ENCODE measurements at places on chromosomes 12 and 14.

GRCh38 chr14:71833476-71833875, 98.8 kb upstream of the RGS6 start:
- DNase-seq: no peak

GRCh38 chr14:103808403-103809001, 38.9 kb downstream of the PPP1R13B start:
- DNase-seq: peak; percentile 7

- DNase-seq: no peak
These were observed 964 bp upstream of the SERPINA4 start for GRCh38 chr14:94560291-94560665.

GRCh38 chr12:32273712-32274111, 125.6 kb upstream of the FGD4 start:
- DNase-seq: no peak

- no peak for DNase-seq
These were observed 14.3 kb downstream of the CHGA start for GRCh38 chr14:92937051-92937937.

DNA sequence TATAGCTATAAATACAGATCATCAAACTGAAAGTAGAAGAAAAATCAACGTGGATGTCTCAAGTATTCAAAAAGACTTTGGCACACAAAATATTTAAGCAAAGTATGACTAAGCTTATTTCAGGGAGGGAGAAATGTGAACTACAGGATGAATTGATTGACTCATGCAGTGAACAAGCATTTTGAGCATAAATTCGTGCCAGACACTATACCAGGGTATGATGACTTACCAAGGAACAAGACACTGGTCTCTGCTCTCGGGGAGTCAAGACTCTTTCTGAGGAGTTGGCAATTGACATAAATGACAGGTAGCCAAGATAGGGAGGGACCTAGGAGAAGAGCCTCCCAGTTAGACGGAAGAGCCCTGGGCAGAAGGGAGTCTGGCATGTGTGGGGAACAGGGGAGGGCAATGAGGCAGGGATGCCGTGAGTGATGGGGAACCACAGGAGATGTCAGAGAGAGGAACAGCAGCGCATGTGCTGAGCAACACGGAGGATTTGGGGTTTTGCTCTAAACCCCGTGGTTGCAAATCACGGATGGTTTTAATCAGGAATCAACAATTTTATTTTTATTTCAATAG, 115.2 kb downstream of the TMEM132D start:
- DNase-seq: peak; percentile 61

DNA sequence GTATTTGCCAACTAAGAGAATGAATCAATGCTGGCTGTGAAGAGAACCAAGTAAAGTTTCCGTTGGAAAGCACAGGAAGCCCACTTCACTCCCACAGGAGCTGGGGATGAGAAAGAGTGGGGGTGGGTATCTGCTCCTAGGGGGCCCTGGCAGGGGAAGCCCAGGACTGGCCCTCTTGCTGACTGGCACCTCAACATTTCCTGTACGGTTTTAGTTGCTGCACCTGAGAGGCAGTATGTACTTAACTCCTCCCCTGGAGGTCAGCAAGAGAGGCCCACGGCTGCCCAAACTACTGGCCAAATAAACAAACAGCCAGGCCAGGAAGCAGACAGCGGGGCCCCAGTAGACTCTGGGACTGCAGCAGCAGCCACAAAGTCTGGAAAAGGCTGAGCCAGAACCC, 33.8 kb upstream of the VWF start:
- no peak for DNase-seq

GRCh38 chr14:80560800-80561657, 349.7 kb upstream of the DIO2 start:
- DNase-seq: no peak

GRCh38 chr12:57012600-57013465, 3.5 kb downstream of the TAC3 start:
- no peak for DNase-seq

GRCh38 chr12:70989232-70989631, 68.7 kb upstream of the PTPRR start:
- no peak for DNase-seq

DNA sequence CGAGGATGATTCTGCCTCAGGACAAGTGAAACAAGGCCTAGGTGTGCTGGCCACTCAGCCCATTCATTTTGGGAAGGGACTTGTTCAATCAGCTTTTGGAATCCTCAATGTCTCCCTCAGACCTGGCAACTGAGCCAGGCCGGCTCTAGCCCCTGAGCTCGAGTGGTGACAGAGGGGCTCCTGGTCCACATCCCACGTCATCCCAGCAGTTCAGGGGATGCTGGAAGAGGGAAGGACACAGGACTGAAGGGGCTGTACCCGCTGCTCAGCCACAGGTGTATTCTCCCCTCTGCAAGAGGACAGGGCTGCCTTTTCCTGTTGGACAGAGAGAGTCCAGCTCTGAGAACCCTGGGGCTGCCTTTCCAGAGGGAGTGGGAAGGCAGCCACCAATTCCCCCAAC, 244.6 kb upstream of the SFSWAP start:
- no peak for DNase-seq

DNA sequence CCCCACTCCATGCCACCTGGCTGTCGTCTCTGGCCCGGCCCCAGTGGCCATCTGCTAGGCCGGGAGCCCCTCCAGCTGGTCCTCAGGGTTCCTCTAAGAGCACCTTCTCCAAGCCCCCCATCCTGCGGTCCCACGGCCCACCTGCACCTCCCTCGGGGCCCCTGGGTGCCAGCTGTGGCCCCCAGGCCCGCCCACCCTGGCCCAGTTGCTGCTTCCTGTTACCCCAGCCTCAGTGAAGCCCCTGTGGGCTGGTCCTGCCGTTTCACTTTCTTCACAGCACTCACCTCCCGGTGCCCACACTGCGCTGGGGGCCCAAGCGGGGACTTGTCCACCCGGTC, 27.6 kb upstream of the NUDT14 start:
- no peak for DNase-seq

DNA sequence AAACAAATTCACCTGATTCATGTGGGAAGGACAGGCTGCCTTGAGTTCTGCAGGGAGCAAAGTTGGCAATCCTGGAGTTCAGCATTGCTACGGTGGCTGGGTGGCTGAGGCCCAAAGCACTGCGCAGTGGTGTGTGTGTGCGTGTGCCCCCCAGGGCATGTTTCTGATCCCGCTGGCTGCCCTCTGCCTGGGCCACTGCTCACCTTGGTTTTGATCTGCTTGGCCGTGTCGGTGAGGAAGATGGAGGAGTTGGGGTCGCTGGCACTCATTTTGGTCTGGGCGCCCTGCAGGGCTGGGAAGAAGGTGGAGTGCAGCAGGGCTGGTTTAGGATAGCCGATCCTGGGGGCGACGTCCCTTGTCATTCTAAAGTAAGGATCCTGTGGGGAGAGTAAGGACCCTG, 19.1 kb downstream of the SLC25A47 start:
- DNase-seq: no peak

DNA sequence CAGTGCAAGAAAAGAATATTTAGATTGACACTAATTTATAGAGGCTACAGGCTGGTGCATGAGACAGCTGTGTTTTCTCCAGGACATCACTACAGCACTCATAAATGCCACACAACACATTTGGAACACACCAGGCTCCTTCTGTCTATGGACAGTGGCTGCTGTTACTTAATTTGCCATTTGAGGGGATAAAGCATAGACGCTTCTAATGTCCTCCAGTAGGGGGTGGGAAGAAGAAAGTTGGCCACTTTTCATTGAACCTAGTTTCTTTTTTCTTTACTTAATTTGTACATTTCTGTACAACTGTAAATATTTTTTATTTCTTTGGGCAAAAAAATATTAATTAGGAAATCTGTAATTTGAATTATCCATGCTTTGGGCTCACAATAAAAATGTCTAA, 12.4 kb upstream of the RTN1 start:
- no peak for DNase-seq

GRCh38 chr12:88431246-88431645, 149.0 kb downstream of the KITLG start:
- no peak for DNase-seq

- no peak for DNase-seq
These were observed 410.7 kb downstream of the TMEM117 start for GRCh38 chr12:44246482-44247105.

DNA sequence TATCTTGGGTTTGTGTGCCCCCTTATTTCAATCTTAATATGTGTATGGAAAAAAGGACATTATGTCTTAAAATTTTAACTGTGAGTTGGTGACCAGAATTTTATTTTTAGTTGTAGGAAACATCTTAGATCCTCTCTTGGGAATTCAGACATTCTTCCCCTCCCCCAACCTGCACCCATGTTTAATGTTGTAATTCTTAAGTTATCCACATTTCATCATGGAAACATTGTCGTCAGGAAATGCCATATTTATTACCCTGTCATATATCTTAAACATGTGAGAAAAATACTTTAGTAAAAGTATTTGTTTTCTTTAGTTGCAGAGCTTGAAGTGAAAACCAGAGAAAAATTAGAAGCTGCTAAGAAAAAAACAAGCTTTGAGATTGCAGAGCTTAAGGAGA, 30.3 kb downstream of the YEATS4 start:
- no peak for DNase-seq

GRCh38 chr12:111067498-111067897, 147.1 kb upstream of the MYL2 start:
- DNase-seq: no peak

GRCh38 chr12:89857652-89858274, 149.1 kb upstream of the ATP2B1 start:
- no peak for DNase-seq

GRCh38 chr12:131854861-131855476, 26.8 kb downstream of the MMP17 start:
- no peak for DNase-seq

DNA sequence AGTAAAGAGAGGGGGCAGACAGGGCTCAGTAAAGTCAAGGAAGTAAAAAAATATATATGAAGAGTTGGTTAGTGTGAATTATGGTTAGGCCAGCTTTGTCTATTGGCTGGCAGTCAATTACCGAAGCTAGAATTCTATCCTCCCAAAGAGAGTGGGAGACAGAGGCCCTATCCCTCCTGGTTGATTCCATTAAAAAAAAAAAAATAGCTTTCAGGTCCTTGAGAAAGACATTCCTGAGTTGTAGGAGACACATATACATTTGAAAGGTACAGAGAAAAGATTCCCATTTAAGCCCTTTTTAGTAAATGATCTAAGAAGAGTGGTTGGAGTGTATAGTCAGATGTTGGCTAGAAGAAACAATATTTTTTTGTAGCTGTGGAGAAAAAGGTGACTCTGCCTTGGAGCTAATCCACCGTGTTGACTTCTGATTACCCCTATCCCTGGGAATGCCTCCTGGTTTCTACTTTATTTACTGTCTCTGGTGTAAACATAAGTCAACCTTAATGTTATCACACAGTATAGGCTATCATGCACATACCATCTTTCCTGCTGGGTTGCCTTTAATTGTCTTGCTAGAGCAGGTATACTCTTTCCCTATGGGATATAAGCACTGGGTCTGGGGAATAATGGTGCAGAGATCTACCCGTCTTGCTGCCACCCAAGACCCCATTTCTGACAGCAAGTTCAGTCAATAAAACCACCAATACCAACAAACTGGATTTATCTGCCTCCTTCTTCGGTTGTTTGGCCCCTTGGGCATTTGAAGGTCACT, 859.9 kb upstream of the ATXN7L3B start:
- no peak for DNase-seq

GRCh38 chr14:92993302-92993701, 70.4 kb downstream of the CHGA start:
- no peak for DNase-seq

GRCh38 chr14:97276573-97276972, 479.4 kb downstream of the VRK1 start:
- no peak for DNase-seq

- peak; percentile 60 for DNase-seq
These were observed 121.0 kb downstream of the FBXL14 start for GRCh38 chr12:1473418-1473817.

DNA sequence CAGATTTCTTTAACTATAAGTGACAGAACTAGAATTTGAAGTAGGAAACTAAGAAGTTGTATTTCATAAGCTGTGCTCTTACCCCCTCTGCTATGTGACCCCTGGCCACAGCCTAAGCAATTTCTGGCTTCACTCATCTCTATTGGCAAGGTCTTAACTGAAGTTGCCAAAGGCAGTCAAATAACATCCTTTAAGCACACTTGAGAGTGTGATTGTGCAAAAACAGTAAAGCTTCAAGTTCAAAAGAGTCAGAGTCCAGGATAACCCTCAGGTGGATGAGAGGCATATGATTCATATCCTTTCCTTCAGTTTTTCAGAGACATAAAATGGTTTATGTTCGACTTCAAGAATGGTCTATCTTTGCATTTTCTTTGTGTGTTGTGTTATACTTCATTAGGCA, 45.2 kb downstream of the GRIP1 start:
- DNase-seq: peak; percentile 46

DNA sequence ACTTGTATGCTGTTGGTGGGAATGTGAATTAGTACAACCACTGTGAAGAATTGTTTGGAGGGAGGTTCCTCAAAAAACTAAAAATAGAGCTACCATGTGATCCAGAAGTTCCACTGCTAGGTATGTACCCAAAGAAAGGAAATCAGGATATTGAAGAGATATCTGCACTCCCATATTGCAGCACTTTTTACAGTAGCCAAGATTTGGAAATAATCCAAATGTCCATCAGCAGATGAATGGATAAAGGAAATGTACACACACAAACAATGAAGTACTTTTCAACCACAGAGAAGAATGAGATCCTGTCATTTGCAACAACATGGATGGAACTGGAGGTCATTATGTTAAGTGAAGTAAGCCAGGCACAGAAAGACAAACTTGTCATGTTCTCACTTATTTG, 25.9 kb downstream of the TIGAR start:
- no peak for DNase-seq

DNA sequence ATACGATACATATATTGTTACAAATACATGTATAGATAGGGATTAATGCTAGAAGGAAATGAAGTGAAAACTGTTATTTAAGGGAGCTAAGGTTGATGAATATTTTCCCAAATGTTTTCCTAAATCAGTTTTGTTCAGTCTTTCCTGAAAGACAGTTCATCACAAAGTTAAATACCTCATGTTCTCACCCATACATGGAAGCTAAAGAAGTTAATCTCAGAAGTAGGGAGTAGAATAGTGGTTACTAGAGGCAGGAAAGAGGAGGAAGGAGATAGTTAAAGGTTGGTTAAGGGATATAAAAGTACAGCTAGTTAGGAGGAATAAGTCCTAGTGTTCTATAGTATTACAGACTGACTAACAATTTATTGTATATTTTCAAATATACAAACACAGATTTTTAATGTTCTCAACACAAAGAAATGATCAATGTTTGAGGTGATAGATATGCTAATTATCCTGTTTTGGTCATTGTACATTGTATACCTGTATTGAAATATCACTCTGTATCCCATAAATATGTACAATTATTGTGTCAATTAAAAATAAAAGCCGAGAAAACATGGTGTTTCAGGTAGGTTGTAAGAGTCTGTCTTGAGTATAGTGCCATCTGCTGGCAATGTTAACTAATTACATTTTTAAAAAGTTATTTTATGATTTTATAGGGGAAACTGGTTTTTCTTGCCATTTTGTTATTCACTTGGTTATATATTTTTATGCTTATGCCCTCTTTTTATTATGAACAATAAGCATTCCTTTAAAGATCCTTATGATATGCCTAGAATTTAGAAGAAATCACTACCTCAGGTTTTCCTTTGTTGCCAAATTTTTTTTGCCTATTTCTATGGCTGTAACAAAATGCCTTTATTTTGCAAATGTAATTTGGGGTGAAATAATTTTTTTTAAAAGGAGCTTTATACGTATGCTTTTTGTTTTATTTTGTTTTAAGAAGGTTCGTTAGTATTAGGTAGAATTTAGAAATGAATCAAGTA, 26.9 kb downstream of the ZDHHC17 start:
- DNase-seq: peak; percentile 31

Data from RCC 7860 (cell line).